ENCODE measurements at places on chromosomes 6 and 20.

DNA sequence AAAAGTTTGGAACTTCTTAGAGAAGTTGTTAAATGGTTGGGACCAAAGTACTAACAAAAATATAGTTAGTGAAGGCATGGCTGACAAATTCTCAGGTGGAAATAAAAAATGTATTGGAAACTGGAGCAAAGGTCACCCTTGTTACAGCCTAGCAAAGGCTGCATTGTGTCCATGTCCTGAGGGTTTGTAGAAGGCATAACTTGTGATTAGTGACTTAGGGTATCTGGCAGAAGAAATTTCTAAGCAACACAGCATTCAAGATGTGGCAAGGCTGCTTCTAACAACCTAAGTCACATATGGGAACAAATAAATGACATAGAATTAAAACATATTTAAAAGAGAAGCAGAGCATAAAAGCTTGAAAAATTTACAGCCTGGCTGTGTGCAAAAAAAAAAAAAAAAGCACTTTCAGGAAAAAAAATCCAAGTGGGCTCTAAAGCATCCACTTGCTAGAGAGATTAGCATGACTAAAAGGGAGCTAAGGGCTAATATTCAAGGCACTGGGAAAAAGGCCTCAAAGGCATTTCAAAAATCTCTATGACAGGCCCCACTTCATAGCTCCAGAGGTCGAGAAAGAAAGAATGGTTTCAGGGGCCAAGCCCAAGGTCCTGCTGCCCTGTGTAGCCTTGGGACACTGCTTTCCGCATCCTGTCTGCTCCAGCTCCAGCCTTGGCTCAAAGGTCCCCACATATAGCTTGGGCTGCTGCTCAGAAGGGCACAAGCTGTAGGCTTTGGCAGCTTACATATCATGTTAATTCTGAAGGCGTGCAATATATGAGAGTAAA, 453.2 kb upstream of the PTCHD4 start:
- H3K27me3 ChIP-seq = no peaks in the 10 kb centered on the region
- H3K4me1 ChIP-seq = peaks cover 24% of the 10 kb centered on the region
- H3K36me3 ChIP-seq = no peaks in the 10 kb centered on the region
- no peak overlapping the region for H3K27ac ChIP-seq
- DNase-seq = no peak
- no peak overlapping the region for H3K4me3 ChIP-seq

- H3K36me3 ChIP-seq = peaks cover 4% of the 10 kb centered on the region
- H3K27me3 ChIP-seq = no peaks in the 10 kb centered on the region
- no peak overlapping the region for H3K4me3 ChIP-seq
- H3K4me1 ChIP-seq = peaks cover 72% of the 10 kb centered on the region
- H3K27ac ChIP-seq = no peak overlapping the region
Observed at GRCh38 chr20:34022151-34022838, 28.6 kb downstream of the RALY start.

DNA sequence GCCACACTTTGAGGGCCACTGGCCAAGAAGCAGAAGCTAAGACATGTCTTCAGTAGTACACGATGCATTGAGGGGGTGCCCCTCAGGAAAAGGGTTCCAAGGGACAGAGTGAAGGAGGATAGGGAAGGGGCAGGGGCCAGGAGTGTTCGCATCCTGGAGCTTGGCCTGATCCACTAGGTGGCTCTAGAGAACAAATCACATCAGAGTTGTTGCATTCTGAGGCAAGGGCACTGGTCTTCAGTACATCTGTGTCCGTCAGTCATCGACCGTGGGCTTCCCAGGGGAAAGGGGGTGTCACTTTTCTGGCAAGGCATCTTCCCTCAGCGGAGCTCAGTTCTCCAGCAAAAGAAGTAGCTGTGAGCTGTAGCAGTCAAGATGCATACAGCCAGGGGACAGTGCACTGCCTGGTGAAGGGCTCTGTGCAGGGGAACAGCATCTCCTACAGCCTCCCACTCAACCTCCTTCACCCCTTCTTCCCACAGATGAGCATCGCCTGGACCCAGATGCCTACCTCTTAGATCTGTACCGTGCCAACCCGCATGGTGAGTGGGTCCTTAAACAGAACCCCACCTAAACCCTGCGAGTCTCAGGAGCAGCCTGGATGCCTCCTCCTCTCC, 47.8 kb downstream of the ARHGAP40 start:
- H3K36me3 ChIP-seq = no peaks in the 10 kb centered on the region
- no peaks in the 10 kb centered on the region for H3K4me1 ChIP-seq
- H3K27me3 ChIP-seq = peaks cover 26% of the 10 kb centered on the region

- H3K27ac ChIP-seq = no peak overlapping the region
- H3K36me3 ChIP-seq = no peaks in the 10 kb centered on the region
- H3K4me3 ChIP-seq = no peak overlapping the region
- DNase-seq = no peak
Observed at GRCh38 chr6:139530561-139530960, 156.1 kb upstream of the CITED2 start.

DNA sequence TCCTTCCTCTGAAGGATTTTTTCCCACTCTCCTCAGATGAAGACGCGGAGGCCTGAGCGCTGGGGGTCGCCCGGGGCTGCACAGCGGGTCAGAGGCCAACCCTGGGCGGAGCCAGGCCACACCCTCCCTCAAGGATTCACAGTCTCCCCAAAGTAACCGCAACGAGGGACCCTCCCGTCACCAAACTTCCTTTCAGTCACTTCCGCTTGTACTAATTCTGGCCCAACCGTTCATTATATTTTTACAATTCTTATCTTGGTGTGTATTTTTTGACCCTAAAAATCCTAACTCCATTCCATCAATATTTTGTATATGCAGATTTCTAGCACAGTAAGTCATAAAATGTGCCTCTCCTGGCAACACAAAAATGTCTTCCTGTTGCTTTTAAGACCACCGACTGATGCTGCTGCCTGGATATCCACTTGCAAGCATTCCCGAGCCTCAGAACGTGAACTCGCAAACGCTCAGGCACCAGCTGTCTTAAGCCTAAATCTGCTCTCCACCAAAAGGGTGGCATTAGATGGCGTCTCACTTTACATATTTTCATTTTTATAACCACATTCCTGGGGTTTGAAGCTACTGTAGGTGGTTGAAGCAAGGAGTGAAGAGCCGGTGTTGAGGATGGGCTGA, 128.0 kb downstream of the DLL1 start:
- H3K4me1 ChIP-seq = no peaks in the 10 kb centered on the region
- H3K36me3 ChIP-seq = no peaks in the 10 kb centered on the region
- no peak overlapping the region for H3K4me3 ChIP-seq
- H3K27ac ChIP-seq = no peak overlapping the region

DNA sequence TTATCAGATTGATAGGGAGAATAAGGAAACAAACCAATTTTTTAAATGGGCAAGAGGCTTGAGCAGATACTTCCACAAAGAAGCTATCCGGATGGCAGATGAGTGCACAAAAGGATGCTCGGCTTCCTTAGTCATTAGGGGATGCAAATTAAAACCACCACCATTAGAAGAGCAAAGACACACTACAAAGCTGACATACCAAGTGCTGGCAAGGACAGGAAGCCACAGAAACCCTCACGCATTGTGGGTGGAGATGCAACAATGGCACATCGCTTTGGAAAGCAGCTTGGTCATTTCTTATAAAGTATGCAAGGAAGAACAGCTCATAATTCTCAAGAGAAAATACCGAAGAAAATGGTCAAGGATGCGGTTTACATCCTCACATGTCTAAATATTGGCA, 19.8 kb downstream of the BFSP1 start:
- DNase-seq = no peak
- no peak overlapping the region for H3K4me3 ChIP-seq
- H3K4me1 ChIP-seq = peaks cover 7% of the 10 kb centered on the region
- no peaks in the 10 kb centered on the region for H3K36me3 ChIP-seq
- no peak overlapping the region for H3K27ac ChIP-seq

DNA sequence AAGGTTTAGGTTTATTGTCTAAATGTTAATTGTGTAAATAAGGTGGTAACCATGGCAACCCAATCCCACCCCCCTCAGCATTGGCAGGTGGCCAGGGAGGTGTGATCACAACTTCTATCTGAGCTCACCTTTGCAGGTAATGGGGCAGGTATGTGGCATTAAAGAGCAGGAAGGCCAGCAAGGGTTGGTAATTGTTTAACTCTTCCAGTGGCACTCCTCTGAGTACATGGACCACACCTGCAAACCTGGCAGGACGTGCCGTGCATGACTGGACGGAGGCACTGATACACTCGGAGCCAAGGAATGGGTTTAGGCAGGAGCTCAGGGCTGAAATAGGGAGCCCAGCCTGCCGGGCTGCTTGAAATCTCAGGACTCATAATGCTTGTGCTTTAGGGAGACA, 107.0 kb upstream of the BMP2 start:
- peak overlapping the region; percentile 44 for H3K27ac ChIP-seq
- H3K36me3 ChIP-seq = no peaks in the 10 kb centered on the region
- H3K4me3 ChIP-seq = no peak overlapping the region
- peak; percentile 90 for DNase-seq
- H3K27me3 ChIP-seq = no peaks in the 10 kb centered on the region
